Stimulated activated CD8-positive, alpha-beta memory T cell treated with anti-CD3 and anti-CD28 coated beads, Interleukin-15, amount 100 ng/mL, for 48 hours (primary cell): ENCODE measurements at places on chromosomes 7 and 10.

- DNase-seq, result no peak
Observed at GRCh38 chr10:36381748-36382147, 739.7 kb upstream of the FZD8 start.

GRCh38 chr7:55903985-55904759 is 16.9 kb downstream of the ZNF713 start:
- no peak for DNase-seq

- DNase-seq, result no peak
Observed at GRCh38 chr7:92806496-92806895, 29.9 kb downstream of the CDK6 start.

DNA sequence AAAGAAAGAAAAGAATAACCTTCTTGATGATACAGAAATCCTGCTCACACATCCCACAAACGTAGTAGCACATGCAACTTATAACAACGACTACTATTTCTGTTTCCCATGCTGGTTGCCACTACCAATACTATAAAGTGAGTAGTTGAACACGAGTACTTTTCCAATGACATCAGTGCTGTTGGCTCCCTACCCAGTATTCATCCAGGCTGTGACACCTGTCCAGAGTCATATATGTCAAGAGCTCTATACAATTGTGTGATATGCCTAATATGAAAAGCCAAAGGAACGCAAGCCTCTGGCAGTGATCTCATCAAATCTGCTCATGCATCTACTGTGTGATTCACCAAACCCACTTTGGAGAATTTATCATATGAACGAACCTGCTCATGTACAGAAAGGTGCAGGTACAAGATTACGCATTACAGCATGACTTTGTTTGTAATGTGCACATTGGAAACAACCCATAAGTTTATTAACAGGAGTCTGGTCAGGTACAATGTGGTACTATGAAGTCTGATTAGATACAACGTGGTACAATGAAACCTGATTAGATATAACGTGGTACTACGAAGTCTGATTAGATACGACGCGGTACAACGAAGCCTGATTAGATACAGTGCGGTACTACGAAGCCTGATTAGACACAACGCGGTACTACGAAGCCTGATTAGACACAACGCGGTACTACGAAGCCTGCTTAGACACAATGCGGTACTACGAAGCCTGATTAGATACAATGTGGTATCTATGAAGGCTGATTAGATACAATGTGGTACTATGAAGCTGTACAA is 5.8 kb upstream of the ITIH5 start:
- DNase-seq, result no peak

- no peak for DNase-seq
Observed at GRCh38 chr10:19719284-19719683, 96.9 kb upstream of the PLXDC2 start.

- DNase-seq, result no peak
Observed at GRCh38 chr7:137110091-137110509, 233.4 kb downstream of the PTN start.

GRCh38 chr7:20466543-20467021 is 135.9 kb downstream of the ITGB8 start:
- DNase-seq, result no peak

DNA sequence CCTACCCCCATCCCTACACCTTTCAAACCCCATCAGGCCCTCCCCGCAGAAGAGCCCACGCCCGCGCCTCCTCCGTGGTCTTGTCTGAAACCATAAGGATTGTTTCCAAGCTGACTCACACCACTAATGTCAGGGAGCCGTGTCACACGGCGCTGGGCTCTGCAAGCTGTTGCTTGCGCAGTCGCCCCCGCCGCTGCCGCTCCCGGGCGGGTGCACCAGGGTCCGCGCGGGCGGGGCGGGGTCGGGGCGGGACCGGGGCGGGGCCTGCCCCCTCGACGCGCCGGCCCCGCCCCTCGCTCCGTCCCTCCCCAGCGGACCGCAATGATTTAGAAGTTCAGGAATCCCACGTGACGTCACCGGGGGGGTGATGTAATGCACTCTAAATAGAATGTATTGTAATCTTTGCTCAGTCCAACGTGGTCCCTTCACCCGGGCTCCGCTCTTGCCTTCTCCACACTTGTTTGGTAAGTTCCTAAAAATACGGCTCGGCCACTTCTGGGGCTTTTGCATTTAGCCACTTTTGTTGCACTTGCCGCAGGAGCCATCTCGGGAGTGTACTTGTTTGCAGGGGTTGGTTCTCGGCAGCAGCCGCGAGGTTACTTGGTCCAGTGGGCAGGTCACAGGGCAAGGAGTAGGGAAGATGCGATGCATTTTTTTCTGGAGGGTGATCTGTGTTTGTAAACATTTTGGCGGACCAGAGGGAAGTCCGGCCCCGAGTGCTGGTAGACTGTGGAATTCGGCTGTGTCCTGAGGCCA is 3.2 kb upstream of the CREB5 start:
- peak; percentile 65 for DNase-seq

- DNase-seq, result no peak
Observed at GRCh38 chr7:141558544-141559183, 7.5 kb downstream of the AGK start.

- no peak for DNase-seq
Observed at GRCh38 chr7:22587322-22587721, 87.3 kb upstream of the STEAP1B start.

DNA sequence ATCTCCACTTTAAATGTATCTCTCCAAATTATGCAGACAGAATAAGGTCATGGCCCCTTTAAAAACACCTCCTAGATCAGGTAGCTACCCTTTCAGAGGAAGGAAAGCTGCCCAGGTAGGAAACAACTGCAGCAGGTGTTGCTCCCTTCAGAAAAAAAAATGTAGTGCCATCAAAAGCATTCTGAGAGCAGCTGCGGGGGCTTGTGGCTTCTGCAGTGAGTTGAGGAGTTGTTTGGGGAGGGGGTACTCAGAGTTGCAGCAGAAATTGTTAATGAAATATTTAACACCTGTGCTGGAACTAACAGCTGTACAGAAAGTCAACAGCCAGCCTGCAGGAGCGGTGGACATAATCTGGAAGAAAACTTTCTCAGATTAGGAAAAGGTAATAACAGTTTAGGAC is 24.0 kb downstream of the CDHR3 start:
- DNase-seq, result no peak

GRCh38 chr10:36612436-36612835 is 513.0 kb upstream of the ANKRD30A start:
- no peak for DNase-seq

- no peak for DNase-seq
Observed at GRCh38 chr7:130135208-130136205, 65.2 kb downstream of the KLHDC10 start.

GRCh38 chr7:116957874-116958273 is 4.6 kb downstream of the ST7 start:
- no peak for DNase-seq

GRCh38 chr10:93110472-93111146 is 36.9 kb downstream of the CYP26A1 start:
- no peak for DNase-seq

DNA sequence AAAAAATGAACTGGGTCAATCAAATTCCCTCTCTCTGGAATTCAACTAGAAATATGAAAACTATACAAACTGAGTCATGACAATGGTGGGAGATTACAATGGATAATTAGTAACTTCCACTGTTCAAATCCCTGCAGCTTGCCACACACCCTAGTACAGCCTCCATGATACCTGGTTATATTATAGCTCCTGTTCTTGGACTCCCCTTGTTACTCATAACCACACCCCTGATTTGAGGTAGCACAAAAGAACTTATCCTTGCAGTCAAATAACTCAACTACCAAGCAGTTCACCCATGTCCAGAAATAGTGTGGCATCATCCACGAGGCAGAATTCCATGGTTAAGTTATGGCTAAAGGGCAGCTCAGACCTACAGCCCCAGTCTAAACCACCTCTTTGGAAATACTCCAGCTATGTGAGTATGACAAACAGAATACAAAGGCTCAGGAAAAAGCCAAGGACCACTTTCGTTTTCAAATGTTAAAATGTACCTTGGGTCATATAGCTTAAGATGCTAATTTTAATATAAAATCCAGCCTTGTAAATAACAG is 164.7 kb downstream of the CPEB3 start:
- DNase-seq, result no peak

- DNase-seq, result no peak
Observed at GRCh38 chr7:28432105-28432504, 19.8 kb downstream of the CREB5 start.

DNA sequence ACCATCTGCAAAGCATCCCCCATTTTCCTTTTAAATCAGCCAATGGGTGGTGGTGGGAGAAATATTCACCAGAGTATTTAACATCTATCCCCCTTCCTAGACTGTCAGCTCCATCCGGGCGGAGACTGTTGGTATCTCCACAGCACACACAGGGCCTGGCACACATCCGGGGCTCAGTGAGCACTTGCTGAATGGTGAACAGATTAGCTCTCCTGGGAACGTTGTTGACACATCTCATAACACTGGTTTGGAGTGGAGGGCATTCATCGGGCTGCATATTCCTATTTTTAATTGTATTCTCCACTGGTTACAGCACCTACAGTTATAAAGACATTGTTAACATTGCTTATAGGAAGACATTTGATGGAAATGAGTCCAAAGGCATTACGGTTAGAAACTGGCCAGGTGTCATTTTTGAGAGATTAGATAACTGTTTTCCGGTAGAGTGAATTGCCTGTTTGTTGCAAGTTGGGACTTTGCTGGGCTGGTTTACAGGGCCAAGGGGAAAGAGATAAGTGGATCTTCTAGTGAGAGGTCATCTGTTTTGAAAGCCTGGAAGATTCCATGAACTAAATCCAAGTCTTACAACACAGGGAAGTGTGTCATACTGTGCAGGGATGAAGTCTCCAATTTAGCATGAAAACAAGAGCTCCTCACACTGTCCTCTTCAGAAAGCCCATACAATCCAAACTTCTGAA is 101.8 kb downstream of the EGFR start:
- DNase-seq, result no peak

GRCh38 chr7:8175929-8176369 is 86.0 kb downstream of the ICA1 start:
- DNase-seq, result no peak

GRCh38 chr7:84704380-84704779 is 482.5 kb downstream of the SEMA3D start:
- no peak for DNase-seq

DNA sequence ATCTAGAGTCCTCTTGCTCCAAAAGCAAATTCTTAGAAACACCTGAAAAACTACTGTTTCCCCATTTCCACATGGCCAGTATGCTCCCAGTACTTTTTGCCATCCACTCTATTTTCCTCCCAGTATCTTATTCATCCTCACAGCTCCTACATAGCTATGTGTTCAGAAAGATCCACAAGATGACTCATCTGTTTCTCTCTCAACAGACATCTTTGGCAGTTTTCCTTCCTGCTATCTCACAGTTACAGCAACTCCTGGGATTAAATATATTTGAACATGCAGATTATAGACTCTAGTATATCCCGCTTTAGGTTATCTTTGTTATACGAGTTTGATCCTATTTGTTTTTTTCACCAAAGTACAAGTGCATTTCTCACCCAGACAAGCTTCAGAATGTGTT is 675.6 kb upstream of the POT1 start:
- no peak for DNase-seq

DNA sequence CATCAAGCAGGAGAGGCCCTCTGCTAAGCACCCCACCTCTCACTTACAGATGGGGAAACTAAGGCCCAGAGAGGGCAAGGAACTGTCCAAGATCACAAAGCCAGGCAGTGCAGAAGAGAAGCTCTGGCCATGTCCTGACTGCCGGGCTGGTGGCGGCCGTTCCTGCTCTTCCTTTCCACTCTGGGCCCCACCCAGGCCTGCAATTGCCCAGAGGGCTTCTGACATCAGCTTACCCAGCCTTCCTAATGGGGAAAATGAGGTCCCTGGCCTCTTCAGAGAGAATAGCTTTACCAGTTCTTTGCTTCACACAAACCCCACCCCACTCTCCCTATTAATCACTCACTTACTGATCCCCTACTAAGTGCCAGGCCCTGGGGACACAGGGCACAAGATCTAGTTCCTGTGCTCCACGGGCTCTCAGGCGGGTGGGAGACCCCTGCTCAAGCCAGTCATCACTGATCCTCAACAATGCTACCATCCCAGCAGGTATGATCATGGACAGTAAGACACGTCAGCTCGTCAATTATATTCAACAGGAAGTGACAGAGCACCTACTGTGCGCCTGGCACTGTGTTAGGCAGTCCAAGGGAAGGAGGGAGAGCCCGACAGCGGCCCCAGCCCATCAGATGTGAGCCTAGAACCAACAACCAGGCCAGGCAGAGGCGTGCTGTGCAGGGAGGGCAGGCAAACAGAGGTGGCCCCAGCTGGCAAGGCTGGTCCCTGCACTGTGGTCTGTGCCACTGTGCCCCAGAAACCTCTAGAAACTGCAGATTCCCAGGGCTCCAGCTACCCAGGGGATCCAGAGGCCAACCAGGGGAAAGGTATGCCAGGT is 26.4 kb upstream of the FRAT2 start:
- no peak for DNase-seq

GRCh38 chr7:96837593-96837992 is 127.9 kb upstream of the SEM1 start:
- no peak for DNase-seq

DNA sequence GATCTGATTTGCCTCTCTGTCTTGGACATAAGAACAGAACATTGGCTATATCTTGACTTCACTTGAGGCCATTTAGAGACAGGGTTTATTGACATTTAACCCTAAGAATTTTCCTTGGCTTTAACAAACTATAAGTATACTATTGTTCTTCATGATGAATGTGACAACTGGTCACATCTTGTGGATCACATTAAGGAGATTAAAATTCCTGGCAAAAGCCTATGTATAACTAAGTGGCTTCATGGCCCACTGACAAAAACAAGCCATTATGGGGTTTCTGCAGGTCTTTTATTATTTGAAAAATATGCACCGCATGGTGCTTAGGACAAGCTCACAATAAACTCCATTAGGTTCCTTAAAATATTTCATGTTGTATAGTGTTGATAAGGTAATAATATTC is 54.8 kb downstream of the THNSL1 start:
- no peak for DNase-seq

DNA sequence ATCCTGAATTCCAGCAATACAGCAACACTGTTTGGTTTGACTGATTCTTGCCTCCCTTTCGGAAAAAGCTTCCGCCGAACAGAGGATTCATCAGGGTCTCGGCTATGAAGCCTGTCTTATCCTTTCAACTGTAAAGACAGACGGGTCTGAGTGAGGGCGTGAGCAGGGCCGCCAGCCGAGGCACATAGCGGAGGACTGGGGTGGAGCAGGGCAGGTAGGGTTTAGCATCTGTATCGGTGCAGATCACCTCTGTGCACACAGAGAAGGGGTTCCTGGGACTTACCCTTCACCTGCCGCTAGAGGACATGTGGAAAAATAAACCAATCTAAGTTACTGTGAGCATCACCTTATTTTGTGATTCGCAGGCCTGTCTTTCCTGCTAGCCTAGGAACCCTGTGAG is 656.9 kb upstream of the FOXK1 start:
- DNase-seq, result no peak

DNA sequence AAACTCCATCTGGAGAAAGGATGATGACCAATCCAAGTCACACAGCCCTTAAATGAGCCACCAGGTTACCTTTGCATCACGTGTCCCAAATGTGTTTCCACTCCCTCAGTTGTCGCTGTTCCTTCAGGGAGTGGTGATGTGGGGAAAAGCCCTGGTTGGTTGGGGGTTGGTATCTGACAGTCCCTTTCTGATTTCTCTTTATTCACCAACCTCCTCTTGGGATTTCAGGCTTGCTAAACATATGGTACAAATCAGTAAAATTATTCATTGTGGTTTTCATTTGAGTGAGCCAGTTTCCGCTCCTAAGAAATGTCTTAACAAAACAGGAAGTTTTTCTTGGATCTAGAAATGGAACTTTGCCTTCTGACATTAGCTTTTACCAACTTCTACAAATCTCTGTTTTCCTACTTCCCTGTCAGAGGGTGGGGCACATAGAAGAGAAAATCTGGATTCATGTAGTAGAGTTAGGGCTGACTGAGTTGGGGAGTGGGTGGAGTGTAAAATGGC is 40.0 kb upstream of the KMT2E start:
- no peak for DNase-seq
